ENCODE measurements at places on chromosomes 2 and 18.
A peak's percentile ranks its signal among the peaks of the same experiment; 100 is the strongest.

GRCh38 chr2:204842661-204843485 lies 297.6 kb downstream of the PARD3B start:
- no peak for DNase-seq

GRCh38 chr2:47002480-47003381 lies 87.1 kb upstream of the MCFD2 start:
- DNase-seq = no peak

GRCh38 chr2:164134336-164134735 lies 398.5 kb upstream of the FIGN start:
- DNase-seq = no peak

DNA sequence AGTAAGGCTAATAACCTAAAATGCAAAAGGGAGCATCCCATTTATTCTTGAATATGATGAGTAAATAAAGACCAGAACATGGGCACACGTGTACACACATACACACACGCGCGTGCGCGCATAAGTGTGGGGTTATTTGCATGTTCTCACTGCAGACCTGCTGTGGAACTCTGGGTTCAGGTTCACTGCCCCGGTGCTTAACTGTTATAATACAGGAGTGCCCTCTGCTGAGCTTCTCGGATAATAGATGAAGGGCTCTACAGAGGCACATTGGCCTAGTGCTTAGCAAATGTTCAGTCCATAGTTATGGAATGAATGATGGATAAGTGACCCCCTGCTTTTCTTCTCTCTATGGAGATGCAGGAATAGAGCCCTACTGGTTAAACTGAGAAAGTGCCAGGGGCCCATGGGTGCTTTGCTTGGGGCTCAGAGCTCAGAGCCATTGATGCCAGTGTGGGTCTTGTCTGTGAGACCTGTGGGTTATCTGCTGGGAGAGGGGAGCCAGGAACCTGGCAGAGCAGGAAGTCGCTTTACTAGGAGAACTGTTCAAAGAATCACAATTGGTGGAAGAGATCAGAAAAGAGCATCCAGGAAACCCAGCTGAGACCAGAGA lies 3.6 kb upstream of the ARL4C start:
- peak; percentile 46 for DNase-seq

- DNase-seq = no peak
Observed at GRCh38 chr2:26475037-26475436, 2.9 kb downstream of the OTOF start.

DNA sequence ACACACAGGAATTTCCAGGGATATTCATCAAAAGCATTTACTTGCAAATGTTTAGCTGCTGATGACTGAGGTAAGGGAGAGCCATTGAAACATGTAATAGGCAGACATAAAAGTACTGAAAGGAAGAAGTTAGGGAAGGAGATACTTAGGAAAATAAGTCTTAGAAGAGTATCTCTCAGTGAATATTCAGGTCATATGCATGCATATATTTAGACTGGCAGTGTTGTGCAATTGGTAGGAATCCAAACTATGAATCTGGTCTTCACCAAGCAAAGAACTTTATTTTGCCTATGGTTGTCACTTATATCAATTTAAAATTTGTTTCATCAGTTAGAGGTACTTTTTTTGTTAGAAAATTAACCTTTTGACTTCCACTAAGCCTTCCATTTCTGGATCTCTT lies 1490.7 kb downstream of the SUCLG1 start:
- DNase-seq = no peak

- DNase-seq = no peak
Observed at GRCh38 chr2:181305301-181306123, 151.7 kb upstream of the ITGA4 start.

GRCh38 chr2:27214941-27215340 lies 2.2 kb upstream of the CAD start:
- no peak for DNase-seq

DNA sequence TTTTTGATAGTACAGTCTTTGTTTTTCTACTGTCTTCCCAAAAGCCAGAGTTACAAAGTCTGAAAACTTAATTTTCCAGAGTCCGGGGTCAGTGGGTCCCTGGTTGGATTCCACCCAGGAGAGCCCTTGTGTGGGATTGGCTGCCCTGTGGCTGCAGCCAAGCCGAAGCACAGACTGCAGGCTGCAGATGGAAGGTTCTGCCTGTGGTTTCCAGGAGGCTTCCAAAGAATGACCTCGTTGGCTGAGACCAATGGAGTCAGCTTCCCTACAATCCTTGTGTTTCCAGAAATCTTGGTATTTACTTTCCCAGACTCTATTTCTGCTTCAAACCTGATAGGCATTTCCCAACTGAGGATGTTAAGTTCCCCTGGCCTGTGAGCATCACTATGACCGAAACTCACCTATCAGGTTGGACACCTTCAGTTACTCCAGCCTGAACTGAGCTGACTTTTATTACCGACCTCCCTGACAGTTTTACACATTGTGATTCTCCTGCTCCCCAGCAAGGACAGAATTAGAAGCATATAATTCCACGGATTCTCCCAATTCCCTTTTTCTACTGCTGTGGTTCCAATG lies 117.5 kb upstream of the CCDC68 start:
- no peak for DNase-seq

- no peak for DNase-seq
Observed at GRCh38 chr2:69340101-69340775, 46.8 kb downstream of the GFPT1 start.

DNA sequence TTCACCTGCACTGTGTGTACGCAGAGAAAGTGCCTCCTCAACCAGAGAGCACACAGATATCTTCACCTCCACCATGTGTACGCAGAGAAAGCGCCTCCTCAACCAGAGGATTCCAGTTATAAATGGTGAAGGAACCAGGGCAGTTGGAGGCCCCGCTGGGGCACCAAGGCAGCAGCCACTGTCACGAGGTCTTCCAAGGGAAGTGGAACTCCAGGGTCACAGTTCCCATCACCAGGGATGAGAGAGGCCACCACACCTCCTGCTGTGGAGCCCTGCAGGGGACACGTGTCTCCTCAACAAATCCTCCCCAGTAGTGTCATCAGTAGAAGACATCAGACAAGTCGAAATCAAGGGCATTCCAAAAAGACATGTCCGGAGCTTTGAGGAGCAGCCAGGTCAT lies 28.2 kb upstream of the NFATC1 start:
- no peak for DNase-seq

DNA sequence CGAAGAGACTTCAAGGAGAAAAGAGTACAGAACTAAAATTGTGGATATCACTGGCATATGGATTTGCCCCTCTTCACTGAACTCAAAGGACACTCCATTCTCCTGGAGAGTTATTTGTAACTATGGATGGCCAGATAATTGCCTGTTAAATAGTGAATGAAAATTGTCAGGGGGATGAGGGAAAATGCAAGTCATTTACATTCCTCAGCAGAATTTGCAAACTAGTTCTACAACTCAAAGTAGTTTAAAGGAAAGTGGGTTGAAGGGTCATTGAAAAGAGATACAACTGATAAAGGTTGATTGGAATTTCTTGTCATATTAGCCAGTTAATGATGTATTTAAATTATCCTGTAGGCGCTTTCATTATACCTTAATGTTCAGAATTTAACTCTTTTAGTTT lies 266.5 kb upstream of the SPOPL start:
- DNase-seq = no peak

DNA sequence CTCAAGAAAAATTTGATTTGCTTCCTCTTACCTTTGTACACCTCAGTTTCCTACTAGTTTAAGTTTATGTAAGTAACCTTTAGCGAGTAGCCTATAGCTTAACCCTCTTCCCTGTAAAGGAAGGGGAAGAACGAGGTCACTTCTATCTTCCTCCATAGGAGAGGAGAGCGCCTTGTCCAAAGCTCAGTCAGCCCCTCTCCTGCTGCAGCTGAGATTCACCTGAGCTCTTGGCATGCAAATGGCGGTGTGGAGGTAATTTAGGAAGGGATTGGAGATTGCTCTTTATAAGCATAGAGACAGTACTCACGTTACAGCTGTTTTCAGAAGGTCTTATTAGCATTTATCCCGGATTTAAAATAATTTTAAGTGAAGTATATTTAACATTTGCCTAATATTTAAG lies 27.8 kb upstream of the SERPINB12 start:
- DNase-seq = no peak

- no peak for DNase-seq
Observed at GRCh38 chr18:56148373-56148772, 490.0 kb downstream of the TXNL1 start.

DNA sequence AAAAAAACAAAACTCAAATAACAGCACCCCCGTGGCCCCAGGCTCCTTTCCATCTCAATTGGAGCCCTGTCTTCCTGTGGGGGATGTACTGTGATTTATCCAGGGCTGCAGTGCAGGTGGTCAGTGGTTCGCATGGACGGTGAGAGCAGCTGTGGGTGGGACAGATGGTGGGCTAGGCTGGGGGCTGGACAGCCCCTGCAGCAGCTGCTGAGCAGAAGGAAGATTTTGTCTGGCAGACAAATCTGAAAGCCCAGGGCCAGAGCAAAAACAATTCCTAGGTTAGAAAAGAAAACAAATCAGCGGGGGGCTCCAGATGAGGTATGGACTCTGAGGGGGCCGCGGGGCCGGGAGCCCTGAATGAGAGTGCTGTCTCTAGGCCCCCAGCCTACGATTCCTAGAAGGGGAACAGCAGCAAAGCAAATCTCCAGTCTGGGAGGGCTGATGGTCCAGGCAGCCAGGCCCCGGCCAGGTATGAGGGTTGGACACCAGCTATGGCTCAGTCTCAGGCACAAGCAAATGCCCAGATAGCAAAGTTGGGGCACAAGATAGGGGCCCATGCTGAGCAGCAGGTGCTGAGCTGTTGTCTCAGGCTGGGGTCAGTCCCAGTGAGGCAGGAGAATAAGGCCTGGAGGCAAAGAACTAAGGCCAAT lies 45.4 kb downstream of the SOWAHC start:
- DNase-seq = no peak

GRCh38 chr2:29196792-29197788 lies 81.9 kb downstream of the CLIP4 start:
- peak; percentile 64 for DNase-seq

- no peak for DNase-seq
Observed at GRCh38 chr18:2878656-2879330, 32.0 kb downstream of the EMILIN2 start.

DNA sequence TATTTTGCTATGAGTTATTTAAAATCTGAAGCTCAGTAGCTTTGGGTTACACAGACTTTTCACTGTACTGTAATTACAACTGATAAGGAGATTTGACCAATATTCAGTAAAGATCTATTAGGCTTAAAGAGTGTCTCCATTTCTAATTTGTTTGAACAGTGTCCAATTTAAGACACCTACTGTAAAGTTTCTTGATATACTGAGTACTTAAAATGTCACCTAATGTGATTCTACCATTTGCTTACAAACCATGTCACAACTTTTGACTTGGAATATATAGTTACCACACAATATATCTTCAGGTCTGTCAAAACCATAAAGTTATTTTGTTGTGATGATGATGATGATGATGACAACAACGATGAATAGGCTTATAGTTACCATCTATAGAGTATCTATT lies 228.5 kb upstream of the SMAD7 start:
- DNase-seq = no peak

DNA sequence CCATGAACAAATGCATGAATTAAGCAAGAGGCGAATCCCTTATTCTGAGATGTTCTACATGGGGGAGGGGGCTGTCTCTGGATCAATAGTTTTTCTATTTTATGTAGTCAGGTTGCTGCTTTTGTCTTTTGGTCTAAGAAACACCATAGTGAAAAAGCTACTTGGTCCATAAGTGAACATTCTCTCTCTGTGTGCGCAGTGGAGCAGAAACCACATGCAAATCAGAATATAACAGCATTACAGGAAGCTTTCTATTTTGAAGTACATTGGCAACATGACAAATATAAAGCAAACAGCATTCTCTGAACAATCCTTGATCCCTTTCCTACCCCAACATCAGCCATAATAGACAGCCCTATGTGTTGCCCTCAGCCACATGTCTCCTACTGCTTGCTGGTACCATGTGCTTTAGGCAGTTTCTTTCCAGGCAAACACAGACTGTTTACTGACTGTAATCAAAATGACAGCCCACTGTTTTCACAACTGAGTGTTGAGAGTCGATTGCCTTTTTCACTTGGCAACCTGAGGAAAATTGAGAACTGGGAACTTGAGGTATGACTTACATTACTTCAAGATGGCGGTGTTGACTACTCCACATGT lies 10.6 kb downstream of the SCN3A start:
- no peak for DNase-seq

DNA sequence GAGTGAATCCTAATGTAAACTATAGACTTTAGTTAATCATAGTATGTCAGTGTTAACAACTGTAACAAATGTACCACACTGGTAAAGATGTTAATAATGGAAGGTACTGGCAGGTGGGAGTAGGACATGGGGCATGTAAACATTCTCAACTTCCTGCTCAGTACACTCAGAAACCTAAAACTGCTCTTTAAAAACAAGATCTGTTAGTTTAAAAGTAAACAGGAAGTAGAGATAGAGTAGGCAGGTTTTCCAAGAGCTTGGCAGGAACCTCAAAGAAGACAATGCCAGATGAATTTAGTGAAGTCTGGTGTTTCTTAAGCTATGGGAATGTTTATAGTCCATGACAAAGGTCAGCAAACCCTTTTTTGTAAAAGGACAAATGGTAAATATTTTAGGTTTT lies 46.6 kb downstream of the CCDC138 start:
- DNase-seq = no peak

DNA sequence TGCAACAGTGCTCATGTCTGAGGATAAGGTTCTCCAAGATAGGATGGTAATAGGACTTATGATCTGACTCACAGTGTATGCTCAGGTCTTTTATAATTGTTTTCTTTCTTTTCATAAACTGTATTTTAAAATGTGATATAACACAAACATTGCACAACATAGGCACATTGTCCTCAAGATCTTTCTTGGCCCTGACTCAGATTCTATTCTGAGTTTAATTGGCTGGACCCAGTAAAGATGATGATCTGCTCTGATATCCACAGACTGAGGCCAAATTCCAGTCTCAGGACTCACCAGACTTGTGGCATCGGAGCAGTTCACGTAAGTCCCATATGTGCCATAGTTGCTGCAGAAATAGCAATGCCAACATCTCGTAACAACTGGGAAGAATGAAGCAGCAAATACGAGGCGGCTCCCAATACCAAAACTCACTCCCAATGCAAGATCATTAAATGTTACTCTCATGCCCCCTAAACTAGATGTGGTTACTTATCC lies 448.9 kb upstream of the SLC14A2 start:
- DNase-seq = no peak

DNA sequence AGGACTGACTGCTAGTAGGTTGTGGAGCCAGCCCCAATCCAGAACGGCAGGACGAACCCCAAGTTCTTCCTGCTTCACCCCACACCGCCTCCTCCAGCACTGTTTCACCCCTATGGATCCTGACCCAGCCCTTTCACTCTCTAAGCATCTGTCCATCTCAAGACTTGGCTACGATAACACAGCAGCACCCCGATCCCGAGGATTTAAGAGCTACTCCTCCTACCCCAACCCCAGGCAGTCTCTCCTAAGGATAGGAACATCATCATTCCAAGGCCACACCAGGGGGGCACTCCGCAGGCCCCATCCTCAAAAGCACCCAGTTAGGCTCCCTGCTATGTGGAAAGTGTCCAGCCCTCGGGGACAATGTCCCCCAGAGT lies 645 bp downstream of the KCTD18 start:
- DNase-seq = no peak

GRCh38 chr2:48120112-48120511 lies 213.8 kb upstream of the FBXO11 start:
- no peak for DNase-seq
